Vagina (tissue), 2 donors: ENCODE measurements at places on chromosomes 5 and 9. TPM values are rescaled to one million over a fixed set of nuclear protein-coding genes. Genes with fewer than 3 reads are reported as not detected.
A peak's percentile ranks its signal among the peaks of the same experiment; 100 is the strongest.

- DNase-seq: no peak
Measured at GRCh38 chr5:155303120-155303519, 289.6 kb downstream of the KIF4B start.

DNA sequence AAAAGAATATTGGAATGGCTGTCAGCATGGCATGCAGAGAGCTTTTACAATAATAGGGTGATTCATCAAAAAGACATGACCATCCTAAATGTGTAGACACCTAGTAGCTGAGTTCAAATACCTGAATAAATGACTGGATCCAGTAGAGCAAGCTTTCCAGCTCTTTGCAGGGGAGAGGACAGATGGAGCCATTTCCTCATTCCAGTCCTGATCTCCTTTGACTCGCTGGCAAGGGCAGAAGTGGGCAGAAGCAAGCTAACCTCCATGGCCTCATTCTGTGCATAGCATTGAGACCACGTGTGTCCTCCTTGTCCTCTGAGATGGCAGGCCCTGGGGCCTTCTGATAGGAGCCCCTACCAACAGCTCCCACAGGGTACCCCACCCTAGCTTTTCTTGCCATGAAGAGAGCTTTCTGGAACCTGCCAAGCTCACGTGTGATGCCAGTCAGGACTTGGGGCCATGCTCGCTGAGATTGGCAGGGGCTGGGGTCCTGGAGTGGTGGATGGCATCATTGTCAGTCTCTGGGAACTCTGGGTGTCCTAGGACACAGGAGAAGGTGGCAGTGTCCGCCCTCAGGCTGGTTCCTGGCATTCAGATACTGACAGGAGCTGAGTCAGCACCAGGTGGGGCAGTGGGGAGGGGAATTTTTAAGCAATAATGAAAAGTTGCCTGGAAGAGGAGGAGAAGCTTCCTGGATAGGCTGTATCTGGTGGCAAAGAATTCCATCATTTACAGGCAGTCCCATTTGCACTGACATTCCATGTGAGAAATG lies 33.6 kb downstream of the WWC1 start:
- DNase-seq: no peak

DNA sequence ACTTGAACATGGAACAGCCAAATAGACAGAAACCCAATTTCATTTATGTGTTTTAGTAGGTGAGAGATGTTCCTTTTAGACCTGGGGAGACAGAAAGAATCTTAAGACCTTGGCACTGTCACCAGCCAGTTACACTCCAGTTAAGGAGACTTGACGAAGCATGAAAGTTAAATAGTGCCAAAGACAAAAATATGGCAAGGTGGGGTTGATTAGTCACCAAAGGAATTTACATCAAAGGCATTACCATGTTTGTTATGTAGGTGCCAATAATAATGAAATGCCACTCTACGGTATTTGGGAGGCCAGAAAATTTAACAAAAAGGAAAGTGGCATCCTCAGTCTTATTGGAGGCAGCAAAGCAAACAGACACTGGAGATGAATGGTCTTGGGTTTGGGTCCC lies 9.2 kb upstream of the IL12B start:
- DNase-seq: no peak

GRCh38 chr5:176543428-176544182 lies 5.5 kb upstream of the CDHR2 start:
- no peak for DNase-seq

DNA sequence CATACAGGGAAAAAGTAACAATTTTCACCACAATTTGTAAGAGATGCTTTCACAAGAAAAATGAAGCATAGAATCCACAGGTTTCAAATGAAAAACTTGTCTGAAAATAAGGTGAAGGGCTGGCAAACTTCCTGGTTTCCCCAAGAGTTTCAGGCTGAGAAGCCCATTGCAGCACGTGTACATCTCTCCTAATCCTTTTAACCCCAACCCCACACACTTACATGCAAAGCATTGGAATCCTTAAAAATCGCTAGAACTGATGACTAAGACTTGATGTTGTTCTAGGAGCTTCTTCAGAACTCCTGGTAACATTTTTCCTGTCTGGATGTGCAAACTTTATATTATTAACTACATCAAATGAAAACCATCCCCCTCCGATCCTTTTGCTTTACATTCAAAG lies 317.8 kb upstream of the RGMB start:
- no peak for DNase-seq

DNA sequence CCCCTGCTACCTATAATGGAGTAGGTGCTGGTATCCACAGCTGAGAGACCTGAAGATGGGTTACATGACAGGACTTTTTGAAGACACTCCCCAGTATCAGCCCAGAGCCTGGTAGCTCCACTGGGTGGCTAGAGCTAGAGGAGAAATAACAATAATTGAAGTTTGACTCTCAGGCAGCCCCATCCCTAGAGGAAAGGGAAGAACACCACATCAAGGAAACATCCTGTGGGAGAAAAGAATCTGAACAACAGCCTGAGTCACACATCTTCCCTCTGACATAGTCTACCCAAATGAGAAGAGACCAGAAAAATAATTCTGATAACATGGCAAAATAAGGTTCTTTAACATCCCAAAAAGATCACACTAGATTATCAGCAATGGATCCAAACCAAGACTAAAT lies 432.1 kb downstream of the CDH18 start:
- no peak for DNase-seq

- DNase-seq: no peak
Measured at GRCh38 chr9:93895535-93895934, 59.6 kb downstream of the BARX1 start.

DNA sequence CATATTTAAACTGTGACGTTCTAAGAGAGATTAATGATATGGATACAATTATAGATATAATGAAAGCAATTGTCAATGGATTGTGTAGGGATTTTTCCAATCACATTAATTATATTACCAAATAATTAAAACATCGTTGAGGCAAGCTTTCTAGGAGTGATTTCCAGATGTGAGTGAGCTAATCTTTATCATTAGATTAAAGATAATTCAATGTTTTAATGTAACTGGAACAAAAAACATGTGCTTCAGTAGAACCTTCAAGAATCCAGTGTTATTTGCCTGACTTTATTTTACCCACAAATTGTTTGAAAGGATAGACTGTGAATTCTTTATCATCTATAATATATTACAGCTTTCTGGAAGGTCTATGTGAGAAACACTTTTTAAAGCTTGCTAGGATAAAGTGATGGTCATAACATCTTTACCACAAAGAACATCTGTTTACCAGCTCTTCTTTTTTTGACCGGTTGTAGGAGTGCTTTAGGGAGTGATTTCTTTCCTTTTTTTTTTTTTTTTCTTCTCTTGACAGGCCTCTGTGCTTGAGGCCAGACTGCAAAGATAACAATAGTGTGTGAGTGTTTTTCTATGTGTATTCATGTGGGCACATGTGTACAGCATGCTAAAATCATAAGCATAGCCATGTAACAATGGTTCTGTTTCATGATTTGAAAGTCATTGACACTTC lies 35.0 kb downstream of the SNCAIP start:
- DNase-seq: no peak

GRCh38 chr5:134517553-134517952 lies 7.9 kb upstream of the JADE2 start:
- no peak for DNase-seq

DNA sequence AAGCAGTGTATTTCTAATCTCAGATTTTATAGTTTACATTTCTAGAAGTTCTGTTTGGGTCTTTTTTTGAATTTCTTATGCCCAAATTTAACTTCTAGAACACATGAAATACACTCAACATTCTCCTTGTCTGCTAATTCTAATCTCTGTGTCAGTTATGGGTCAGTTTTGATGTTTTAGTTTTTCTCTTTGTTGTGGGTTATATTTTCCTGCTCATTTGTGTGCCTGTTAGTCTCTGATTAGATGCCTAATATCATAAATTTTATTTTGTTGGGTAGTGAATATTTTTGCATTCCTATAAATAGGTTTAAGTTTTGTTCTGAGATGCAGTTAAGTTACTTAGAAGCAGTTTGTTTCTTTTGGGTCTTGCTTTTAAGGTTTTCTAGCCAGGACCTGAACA lies 12.4 kb downstream of the LCP2 start:
- DNase-seq: no peak

GRCh38 chr5:116738615-116739261 lies 164.1 kb upstream of the SEMA6A start:
- no peak for DNase-seq

DNA sequence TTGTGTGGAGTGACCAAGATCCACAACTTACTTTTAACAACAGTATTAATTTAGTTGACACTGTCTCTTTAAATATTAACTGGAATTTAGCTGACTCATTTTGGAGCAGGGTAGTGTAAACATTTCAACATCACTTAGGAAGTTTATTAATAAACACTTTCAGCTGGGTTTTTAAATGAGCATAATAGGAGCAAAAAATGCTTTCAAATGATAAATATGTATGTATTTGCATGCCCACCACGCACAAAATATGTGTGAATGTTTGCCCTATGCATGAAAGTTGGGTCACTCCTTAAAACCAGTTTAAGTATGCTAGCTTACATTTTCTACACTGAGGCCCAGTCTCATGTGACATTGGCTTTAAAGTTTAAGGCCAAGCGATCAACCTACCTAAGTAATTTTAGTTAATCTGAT lies 2.9 kb downstream of the ZFAND5 start:
- DNase-seq: no peak

GRCh38 chr9:91077624-91078368 lies 276.2 kb downstream of the SYK start:
- DNase-seq: peak; percentile 77

- DNase-seq: no peak
Measured at GRCh38 chr5:60084226-60084625, 190.7 kb upstream of the PDE4D start.

- DNase-seq: no peak
Measured at GRCh38 chr9:133004091-133004998, 25.9 kb downstream of the GFI1B start.

DNA sequence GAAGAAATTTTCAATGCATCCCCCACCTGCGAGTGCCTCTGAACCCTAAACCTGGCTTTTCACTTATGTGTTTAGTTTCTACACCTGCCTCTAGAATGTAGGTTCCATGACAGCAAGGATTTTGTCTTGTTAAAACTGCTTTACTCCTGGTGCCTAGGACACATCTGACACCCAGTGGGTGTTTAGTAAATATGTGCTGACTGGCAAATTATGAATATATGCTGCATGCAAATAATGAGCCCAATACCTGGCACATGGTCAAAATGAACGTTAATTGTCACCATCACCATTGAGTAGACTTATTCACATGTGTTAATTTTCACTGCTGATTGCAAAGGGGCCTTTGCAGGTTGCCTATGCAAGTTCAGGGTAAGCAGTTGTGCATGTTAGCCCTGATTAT lies 249.9 kb upstream of the WWC1 start:
- DNase-seq: no peak

GRCh38 chr5:78624011-78624541 lies 24.5 kb downstream of the LHFPL2 start:
- no peak for DNase-seq

DNA sequence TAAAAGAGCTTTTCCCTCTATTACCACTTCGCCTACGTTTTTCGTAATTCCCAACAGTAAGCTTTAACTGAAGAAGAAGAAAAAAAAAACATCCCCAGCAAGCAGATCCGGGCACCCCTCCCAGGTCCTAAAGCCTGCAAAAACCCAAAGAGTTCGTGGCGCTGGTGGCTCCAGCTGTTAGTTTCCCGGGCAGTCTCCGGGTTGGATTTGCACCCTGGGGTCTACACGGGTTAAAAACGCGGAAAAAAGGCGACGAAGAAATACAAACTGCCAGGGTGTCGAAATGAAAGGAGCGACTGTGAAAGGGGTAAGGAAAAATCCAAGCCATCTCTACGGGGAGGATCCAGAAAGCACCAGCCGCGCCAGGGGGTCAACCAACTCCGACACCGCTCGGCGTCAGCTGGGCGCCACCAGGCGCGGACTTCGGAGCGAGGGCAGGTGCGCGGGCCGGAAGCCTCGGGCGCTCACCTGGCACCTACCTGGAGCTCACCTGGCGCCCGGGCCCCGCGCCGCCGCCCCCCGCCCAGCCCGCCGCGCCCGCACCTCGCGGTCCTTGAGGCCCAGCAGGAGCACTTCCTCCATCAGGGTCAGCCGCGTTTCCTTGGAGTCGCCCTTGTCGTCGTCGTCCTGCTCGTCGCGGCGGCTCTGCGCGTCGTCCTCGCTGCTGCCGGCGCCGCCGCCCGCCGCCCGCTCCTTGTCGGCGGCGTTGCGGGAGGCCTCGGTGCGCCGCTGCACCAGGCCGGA lies 680 bp downstream of the GOLPH3 start:
- DNase-seq: no peak

GRCh38 chr9:3650994-3651622 lies 125.3 kb upstream of the RFX3 start:
- DNase-seq: no peak

- DNase-seq: no peak
Measured at GRCh38 chr5:112642885-112643284, 94.8 kb upstream of the APC start.

- DNase-seq: no peak
Measured at GRCh38 chr9:114745108-114745848, 60.6 kb downstream of the TNFSF15 start.

NUP155 gene
- total RNA-seq: 29.2 TPM

ASTN2 gene
- 4.4 TPM for total RNA-seq

PCDHGA5 gene
- 8.6 TPM for total RNA-seq

PLEKHG4B gene
- total RNA-seq: 0.74 TPM

FAT2 gene
- total RNA-seq: 74.9 TPM

KCNN2 gene
- total RNA-seq: 3.4 TPM

CDX1 gene
- not detected for total RNA-seq

EDIL3 gene
- 15.2 TPM for total RNA-seq

MXD3 gene
- total RNA-seq: 5.4 TPM

ROPN1L gene
- total RNA-seq: 4.2 TPM

PCDHGA7 gene
- 5.2 TPM for total RNA-seq
